ENCODE measurements at places on chromosomes 3 and 15.

DNA sequence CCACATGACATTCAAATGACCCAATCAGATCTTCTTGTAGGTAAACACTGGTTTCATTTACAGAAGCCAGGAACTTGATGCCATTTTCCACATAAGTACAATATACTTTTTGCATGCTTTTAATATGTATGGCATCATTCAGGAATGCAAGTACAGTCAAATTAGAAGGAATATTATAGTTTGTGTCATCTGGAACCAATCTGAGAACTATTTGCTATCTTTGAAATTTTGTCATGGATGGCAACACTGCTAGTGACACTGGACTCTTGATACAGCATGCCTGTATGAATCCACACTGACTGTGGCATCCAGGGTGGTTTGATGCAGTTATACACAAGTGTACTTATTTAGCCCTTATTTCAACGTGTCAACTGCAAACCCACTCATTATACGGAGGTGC lies 141.6 kb downstream of the EBLN2 start:
- H3K4me3 ChIP-seq = no peak overlapping the region
- DNase-seq = no peak
- no peaks in the 10 kb centered on the region for H3K27me3 ChIP-seq
- H3K4me1 ChIP-seq = no peaks in the 10 kb centered on the region

GRCh38 chr3:157614896-157615295 lies 111.7 kb upstream of the VEPH1 start:
- H3K36me3 ChIP-seq = no peaks in the 10 kb centered on the region
- peaks cover 6% of the 10 kb centered on the region for H3K27me3 ChIP-seq
- H3K27ac ChIP-seq = no peak overlapping the region
- DNase-seq = no peak
- H3K4me3 ChIP-seq = no peak overlapping the region

DNA sequence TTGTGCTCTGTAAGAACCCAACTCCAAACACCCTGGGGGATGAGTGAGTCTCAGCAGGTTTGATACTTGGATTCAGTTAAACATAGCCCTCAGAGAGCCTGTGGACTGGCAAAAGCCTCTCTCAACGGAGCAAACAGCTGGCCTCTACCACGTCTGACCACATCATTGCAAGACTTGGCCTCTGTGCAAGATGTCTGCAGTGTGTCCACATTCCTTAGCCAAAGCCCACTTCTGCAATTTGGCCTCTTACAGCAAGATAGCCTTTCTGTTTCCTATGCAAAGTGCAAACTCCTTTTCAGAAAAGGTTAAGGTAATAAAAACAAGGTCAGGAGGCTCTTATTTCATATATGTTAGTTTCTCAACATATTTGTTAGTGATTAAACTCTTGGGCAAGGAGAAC lies 27.9 kb downstream of the FBN1 start:
- no peaks in the 10 kb centered on the region for H3K36me3 ChIP-seq
- H3K4me3 ChIP-seq = no peak overlapping the region
- no peak for DNase-seq

DNA sequence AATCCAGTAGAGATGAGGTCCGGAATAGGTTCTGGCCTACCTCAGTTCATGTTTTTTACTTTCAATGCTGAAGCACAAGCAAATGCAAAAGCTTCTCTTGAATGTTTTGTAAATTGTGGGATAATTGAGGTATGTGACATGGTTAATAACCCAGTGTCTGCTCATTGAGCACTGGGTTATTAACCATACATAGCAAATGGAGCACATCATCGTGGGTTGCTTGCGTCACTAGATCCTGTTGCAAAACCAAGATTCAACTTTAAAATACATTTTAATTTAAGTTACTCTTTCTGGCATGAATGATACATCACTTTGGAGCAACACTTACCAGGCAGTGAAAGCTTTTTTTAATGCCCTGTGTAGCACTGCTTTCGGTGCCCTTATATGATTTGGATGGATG lies 165.6 kb downstream of the IGF1R start:
- H3K4me1 ChIP-seq = no peaks in the 10 kb centered on the region
- H3K27me3 ChIP-seq = no peaks in the 10 kb centered on the region
- DNase-seq = no peak
- no peak overlapping the region for H3K27ac ChIP-seq
- H3K4me3 ChIP-seq = no peak overlapping the region

GRCh38 chr3:72266016-72266370 lies 481.0 kb upstream of the PROK2 start:
- peaks cover 37% of the 10 kb centered on the region for H3K4me1 ChIP-seq
- H3K4me3 ChIP-seq = no peak overlapping the region
- no peaks in the 10 kb centered on the region for H3K36me3 ChIP-seq
- peak overlapping the region; percentile 37 for H3K27ac ChIP-seq

DNA sequence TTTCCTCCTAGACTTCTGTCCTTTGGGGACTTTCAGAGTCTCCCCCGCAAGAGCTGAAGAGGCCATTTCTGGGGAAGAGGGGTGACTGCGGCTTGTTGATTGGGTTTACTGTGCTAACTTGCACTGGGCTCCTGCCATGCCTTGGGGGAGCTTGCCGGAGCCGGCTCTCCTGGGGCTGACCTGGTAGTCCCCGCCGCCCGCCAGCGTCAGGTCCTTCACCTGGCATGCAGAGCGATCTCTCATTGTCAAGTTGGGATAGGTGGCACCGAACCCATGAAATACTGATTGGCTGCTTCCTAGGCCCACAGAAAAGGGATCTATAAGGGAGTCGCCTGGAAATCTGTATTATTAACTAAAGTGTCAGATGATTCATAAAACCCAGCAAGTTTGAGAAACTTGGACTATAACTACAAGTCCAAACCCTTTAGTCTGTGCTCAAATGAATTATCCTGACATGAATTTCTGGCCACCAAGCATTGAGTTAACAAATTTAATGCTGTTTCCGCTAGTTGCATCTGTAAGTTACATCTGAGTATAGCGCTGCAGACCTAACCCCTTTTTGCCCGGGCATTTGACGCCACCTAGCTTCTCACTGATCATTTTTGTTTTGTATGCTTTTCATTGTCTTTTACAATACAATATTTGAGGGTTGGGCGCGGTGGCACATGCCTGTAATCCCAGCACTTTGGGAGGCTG lies 607 bp upstream of the IMP3 start:
- H3K4me3 ChIP-seq = peak overlapping the region; percentile 91
- DNase-seq = peak; percentile 82
- peaks cover 33% of the 10 kb centered on the region for H3K4me1 ChIP-seq
- H3K27ac ChIP-seq = peak overlapping the region; percentile 93
- H3K36me3 ChIP-seq = peaks cover 16% of the 10 kb centered on the region
- no peaks in the 10 kb centered on the region for H3K27me3 ChIP-seq

DNA sequence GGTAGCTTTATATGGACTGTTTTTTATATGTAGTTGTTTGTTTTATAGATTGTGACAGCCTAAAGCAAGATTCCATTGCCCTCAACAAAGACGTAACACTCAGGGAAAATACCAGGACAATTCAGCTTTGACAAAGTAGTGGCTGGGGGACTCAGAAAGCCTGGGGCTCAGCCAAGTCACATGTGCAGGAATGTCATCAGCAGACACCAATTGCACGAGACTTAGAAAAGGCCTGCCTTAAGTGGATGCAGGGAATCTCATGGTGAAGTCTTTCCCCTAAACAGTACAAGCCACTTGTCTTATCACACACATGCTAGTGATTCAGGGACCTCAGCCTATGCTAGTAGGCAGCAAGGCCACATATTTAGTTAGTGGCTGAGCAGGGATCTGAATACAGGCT lies 381.8 kb upstream of the THBS1 start:
- peaks cover 20% of the 10 kb centered on the region for H3K27me3 ChIP-seq
- H3K36me3 ChIP-seq = no peaks in the 10 kb centered on the region
- no peak overlapping the region for H3K27ac ChIP-seq
- H3K4me1 ChIP-seq = no peaks in the 10 kb centered on the region
- no peak for DNase-seq
